ENCODE measurements at places on chromosomes 16 and 17.
A peak's percentile ranks its signal among the peaks of the same experiment; 100 is the strongest.

GRCh38 chr17:21223086-21223485, 9.1 kb upstream of the TMEM11 start:
- no peak for DNase-seq

GRCh38 chr17:50565402-50566350, 5.2 kb downstream of the CACNA1G start:
- no peak for DNase-seq

DNA sequence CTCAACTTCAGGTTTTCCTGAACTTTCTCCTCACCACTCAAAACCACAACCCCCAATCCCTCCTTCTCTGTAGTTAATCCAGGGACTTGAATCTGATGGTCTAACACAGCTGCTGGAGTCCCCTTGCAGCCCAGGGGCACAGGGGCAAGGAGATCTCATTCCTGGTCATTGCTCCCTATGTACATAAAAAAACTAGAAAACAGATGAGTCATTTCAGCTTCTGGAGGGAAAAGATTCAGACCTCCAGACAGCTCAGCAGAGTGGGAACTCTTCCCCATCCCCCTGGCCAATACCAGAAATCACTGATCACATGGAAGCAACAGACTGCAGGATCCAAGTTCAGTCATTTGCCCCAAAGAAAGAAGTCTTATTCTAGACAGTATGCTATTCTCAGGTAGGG, 62.1 kb downstream of the DYNLRB2 start:
- DNase-seq, result no peak

- no peak for DNase-seq
These were observed 152.4 kb downstream of the SSH2 start for GRCh38 chr17:29777663-29778062.

GRCh38 chr17:17186051-17186450, 20.1 kb downstream of the PLD6 start:
- DNase-seq, result no peak

DNA sequence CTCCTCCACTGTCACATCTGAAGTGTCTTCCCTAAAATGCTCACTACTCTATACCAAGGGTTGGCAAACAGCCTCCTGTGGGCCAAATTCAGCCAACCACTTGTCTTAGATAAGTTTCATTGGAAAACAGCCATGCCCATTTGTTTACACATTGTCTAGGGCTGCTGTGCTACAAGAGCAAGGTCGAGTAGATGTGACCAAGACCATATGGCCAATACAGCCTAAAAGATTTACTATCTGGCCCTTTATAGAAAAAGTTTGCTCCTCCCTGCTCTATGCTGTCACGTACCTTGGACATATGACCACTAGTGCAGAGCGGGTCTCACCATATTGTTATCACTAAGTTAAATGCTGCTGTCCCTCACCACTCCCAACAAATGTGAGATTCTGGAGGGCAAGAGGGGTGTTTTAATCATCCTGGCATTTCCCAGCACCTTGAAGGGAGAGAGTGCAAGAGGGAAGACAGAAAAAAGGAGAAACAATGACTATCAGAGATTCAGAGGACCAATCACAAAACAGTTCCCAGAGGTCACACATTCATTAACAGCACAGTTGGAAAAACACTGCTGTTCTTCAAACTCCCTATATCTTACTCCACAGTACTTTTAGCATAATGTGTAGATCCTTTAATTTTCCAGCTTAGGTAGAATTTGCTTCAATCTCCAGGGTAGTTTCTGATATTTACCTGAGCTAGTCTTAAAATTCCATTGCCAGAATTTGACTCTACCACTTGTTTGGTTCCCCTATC, 13.2 kb downstream of the LSM12 start:
- DNase-seq, result no peak

DNA sequence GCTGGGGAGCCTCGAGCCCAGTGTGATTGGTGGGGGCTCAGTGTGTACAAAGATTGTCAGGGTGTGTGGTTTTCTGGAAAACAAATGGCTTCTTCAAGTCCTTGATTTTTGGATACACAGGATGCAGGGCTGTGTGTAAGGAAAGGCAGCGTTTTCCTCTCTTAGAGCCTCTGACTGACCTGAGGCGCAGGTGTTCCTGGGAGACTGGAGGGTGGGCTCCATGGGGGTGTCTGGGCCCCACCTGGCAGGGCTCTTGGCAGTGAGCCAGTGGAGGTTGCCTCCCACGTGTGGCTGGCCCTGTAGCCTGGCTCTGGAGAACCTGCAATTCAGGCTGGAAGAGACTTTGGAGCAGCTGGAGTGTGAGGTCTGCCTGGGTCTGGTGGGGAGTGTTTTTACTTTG, 5.0 kb downstream of the FOXK2 start:
- DNase-seq, result no peak

GRCh38 chr17:42979511-42980273, at the start of gene PTGES3L:
PTGES3L (minus strand) TSS chr17:42980080; CDS start chr17:42980053, 27 bp downstream.
- DNase-seq, result no peak

- DNase-seq, result no peak
These were observed 15.0 kb downstream of the CAVIN1 start for GRCh38 chr17:42408061-42408460.

- no peak for DNase-seq
These were observed 109.8 kb upstream of the FAM20A start for GRCh38 chr17:68710976-68711375.

DNA sequence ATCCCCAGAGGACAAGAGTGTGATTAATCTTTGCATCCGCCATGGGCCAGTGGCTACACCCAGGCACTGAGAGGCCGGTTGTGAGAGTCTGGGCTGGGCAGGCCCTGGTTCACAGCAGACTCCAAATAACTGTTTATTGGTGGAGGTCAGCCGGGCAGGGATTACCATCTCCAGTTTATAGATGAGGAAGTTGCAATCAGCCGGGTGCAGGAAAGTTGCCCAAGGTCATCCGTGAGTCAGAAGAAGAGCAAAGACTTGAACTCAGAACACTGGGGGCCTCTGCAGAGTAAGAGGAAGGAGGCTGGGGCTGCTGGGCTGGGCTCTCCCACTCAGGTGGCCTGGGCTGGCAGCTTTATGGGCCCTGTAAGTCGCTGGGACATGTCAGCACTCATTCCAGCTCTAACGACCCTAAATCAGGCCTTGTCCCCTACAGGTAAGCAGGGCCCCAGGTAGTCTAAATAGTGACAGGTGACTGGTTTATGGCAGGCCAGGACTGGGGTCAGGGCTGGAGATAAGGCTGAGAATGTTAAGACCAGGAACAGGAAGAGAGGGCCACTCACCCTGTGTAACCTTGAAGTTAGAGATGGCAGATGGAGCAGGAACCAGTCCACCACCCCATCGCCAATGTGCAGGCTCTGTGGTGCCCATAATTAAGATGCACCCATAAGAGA, 2.1 kb upstream of the CA4 start:
- no peak for DNase-seq

GRCh38 chr16:53078765-53079485, 24.1 kb downstream of the CHD9 start:
- no peak for DNase-seq

GRCh38 chr17:45573924-45574770, 83.6 kb upstream of the PLEKHM1 start:
- no peak for DNase-seq

DNA sequence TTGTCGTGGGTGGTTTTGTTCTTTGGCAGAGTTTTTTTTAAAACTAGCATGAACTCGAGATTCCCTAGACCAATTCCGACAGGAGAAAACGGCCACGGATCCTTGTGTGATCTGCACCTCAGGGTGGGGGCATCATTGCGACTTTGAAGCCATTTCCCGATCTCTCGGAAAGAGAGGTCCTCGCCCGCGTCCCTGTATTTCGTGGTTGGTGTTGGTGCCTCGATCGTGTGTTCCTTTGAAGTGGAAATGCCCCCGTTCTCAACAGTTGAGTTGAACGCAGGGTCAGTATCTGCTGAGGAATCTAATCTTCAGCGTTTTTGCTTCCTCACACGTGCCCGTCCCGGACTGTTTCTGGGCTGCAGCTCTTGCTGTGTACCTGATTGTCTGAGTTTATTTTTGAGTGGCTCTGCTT, 1.1 kb downstream of the CRAMP1 start:
- no peak for DNase-seq

- no peak for DNase-seq
These were observed 107.7 kb downstream of the SEC14L1 start for GRCh38 chr17:77248216-77249114.

DNA sequence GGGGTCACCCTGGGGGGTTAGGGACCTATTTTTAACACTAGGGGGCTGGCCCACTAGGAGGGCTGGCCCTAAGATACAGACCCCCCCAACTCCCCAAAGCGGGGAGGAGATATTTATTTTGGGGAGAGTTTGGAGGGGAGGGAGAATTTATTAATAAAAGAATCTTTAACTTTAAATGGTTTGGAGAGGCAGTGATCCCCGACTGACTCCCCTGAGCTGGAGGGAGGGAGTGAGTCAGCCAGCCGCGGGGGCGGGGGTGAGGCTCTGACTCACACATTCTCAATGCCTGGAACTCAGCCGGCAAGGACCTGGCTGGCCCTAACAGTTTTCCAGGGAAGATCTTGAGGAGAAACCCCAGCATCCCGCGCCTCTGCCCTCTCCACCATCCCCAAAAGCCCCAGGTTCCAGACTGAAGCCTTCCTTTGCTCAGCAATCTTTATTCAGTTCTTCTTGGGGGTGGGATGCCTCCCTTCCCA, 1.5 kb downstream of the HCFC1R1 start:
- peak; percentile 82 for DNase-seq

DNA sequence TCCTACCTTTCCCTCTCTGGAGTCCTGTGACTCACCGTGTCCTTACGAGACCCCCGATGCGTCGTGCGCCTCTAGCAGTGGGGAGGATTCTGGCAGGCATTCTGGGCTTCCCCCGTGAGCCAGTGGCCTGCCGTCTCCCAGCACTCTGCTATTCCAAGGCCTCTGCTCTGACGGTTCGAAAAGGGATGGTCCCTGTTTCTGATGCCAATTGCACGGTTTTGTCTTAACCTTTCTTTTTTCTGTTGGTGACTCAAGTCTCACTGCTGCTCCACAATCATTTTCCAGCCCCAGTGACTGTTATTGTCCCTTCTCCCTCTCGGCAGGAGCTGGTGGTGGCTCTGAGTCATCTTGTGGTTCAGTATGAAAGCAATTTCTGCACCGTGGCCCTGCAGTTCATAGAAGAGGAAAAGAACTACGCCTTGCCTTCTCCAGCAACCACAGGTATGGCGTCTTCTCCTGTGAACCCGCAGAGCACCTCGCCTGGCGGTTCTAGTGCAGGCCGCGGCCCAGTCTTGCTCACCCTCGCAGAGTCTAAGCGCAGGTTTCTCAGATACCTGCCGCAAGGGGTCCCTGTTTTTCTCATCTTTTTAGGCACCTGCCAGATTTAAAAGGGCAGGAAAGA, 100.1 kb upstream of the CHMP6 start:
- DNase-seq, result peak; percentile 60

GRCh38 chr17:64164596-64165285, 34.8 kb upstream of the ERN1 start:
- no peak for DNase-seq

DNA sequence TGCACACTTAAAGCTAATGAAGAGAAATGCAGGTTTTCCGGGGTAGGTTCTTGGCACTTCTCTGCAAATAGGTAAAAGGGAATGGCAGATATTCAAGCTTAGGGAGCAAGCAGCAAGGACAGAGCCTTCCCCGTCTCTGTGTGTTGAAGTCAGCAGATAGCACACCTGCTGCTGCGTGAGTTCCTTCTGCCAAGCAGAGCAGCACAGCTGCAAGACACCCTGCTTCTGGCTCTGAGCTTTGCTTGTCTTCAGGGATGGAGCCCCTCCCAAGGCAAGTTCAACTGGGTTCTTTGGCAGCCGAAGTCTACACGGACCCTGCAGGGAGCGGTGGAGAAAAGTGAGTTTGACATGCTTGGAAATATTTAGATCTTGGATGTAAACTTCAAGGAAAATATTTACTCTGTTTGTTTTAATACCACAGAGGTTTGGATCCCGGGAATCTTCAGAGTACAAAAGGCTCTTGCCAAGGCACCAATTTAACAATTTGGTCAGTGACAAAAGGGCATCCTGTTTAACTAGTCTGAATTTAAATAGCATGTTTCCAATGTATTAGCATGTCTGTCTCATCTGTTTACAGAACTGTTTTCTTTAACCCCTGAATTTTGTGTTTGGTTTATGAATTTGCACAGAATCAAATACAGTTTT, 113.4 kb upstream of the KCNJ16 start:
- DNase-seq, result no peak

GRCh38 chr16:55189682-55190636, 134.0 kb upstream of the IRX6 start:
- DNase-seq, result no peak

- peak; percentile 30 for DNase-seq
These were observed 1.1 kb upstream of the HAPSTR1 start for GRCh38 chr16:9090101-9090959.

Data from activated gamma-delta T cell treated with anti-CD3 and anti-CD28 coated beads, Interleukin-2, amount 50 U/mL, for 16 hours (primary cell).